ENCODE measurements at places on chromosomes 3 and 15.

DNA sequence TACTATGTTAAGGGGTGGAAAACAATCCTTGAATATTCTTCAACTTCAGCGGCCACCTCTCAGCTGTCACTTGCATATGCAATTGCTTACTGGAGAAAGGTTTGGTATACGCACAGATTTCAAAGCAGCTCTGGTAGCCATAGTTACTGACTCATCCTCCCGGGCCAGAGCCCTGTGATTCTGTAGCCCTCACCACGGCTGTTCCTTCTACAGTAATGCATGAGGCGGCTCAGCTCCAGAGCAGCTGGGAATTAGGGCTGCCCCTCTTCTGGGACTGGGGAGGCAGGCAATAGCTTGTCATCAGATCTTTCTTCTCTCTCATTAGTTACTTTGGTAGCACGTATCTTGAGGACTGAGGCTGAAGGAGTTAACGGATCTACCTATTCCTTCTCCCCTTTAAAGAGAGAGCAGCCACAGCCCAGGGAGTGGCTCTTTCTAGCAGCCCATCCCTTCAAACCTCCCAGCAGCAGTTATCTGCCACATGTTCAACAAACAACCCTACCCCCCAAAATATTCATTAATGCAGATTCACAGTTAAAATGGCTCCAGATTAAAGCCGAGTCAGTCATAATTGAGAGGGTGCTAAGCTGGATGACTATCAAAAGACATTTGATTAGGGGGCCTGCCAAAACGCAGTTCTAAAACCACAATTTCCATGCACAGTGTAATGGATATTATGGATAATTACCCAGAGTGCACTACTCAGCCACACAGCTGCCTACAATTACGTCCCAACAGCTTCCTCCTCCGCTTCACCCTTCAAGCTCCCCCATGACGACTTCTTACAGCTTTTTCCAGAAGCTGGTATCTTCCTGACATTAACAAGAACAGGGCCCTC lies 54.7 kb downstream of the ETV5 start:
- DNase-seq, result no peak

DNA sequence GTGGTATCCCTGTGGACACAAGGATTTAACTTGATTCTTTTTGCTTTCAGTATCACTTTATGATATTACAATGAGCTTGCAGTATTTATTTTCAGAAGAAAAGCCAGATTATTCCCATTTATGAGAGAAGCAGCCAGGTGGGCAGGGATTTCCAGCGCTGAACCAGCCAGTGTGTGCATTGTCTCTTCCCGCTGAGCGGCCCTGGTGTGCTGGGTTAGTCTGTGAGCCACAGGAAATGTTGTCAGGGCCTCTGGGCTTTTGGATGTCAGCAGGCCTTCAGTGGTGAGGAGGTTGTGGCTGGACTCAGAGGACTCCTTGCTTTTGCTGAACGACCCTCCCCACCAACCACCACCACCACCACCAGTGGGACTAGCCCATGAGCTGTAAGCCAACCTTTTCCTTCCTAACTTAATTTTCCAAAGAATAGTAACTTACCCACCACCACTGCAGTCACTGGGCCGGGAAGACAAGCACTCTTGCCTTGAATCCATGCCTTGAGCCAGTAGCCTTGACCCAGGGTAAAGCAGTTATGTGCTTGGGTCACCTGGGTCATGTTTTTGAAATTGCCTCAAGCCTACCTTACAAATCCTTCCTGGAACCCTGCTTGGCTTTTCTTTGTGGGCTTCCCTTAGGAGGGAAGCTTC lies 33.1 kb downstream of the FLNB start:
- DNase-seq, result no peak

GRCh38 chr3:27927882-27928281 lies 205.8 kb upstream of the EOMES start:
- no peak for DNase-seq

GRCh38 chr3:129605203-129605921 lies 1.1 kb downstream of the PLXND1 start:
- DNase-seq, result no peak

GRCh38 chr15:82798104-82798503 lies 7.8 kb downstream of the FSD2 start:
- no peak for DNase-seq

DNA sequence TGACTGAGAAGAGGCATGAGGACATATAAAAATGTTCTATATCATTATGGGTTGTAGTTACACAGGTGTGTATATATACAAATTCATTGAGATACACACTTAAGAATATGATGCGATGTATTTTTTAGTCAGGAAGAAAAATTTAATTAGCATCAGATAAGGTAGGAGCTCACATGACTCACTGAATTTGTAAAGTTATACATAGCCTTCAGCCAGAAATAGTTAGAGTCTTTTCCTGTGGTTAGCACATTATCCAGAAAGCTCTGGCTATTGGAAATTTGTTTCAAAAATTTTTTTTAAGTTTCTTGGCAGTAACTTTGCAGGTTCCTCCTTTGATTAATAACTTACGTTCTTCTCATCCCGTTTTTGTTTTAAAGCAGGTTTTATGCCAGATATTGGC lies 88.6 kb downstream of the STT3B start:
- DNase-seq, result no peak

GRCh38 chr15:46856839-46857502 lies 860.3 kb upstream of the SEMA6D start:
- no peak for DNase-seq

DNA sequence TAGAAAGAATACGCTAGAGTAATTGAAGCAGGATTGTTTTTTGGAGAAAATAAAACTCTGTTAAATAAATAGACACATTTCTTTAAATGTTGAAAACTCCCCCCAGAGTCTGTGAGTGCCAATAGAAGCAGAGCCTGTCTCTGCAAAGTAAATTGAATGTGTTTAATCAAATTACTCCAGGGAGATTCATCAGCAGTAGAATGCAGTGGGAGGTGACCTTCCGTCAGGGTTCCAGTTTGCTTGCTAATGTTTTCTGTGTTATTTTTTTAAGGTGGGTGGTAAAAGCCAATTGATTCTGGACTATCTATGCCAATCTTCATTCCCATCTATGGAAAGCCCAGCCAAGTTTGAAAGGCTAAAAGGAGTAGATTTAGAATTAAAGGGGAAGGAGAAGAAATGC lies 612.4 kb upstream of the GRM7 start:
- no peak for DNase-seq

DNA sequence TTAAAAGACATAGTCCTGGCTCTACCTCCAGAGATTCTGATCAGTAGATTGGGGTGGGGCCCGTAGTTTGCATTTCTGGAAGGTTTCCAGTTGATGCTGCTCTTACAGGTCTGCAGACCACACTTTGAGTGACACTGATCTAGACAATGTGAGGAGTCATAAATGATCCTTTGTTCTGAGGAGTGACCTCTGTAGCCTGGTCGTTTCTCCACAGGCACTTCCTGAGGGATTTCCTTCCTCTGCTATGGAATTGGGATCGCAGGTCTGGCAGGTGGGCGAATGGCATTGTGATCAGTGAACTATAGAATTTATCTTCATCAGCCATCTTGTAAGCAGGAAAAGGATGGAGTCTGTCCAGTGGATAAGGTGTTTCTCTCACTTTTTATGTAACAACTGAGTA lies 5.5 kb downstream of the GFM1 start:
- DNase-seq, result no peak

GRCh38 chr15:48604567-48604966 lies 40.9 kb downstream of the FBN1 start:
- DNase-seq, result no peak

DNA sequence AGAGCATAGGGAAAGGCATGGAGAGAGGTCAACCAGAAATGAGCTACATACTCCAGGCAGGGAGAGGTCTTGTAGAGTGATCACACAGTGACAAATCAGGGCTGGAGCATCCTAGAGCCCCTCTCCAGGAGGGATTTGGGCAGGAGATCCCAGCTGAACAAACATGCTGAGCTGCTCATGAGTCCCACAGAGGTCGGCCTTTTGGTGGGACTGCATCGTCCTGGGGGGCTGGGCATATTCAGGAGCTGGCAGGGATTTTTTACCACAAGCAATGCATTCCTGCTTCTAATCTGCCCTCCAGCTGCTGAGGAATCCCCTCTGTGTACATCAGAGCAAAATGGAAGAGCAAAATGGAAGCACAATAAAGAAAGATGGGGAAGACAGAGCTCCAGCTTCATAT lies 94.9 kb downstream of the NTRK3 start:
- DNase-seq, result no peak

DNA sequence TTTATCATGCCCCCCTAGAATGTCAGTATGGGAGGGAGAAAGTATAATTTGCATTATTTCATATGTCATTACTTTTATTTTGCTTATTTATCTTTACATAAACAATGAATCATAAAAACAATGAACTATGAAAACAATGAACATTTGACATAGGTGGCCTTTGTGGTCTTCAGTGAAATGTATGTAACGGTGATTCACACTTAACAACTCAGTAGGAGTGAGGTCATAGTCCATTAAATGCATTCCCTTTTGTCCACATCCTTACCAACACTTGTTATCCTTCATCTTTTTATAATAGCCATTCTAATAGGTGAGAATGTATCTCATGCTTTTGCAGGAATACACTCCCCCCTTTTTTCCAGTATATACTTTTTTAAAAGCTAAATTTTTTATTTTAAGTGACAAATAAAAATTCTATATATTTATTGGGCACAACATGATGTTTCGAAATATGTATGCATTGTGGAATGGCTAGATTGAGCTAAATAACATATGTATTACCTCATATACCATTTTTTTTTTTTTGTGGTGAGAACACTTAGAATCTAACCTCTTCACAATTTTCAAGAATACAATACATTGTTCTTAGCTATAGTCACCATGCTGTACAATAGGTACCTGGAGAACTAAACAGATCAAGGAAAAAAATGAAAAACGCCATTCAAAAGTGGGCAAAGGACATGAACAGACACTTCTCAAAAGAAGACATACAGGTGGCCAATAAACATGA lies 189.5 kb downstream of the WDR72 start:
- DNase-seq, result no peak

Measured in forelimb muscle (tissue), 1 donor.